ENCODE measurements at places on chromosomes 16 and 17.

GRCh38 chr17:76943202-76943601 is 75.0 kb downstream of the MGAT5B start:
- DNase-seq, result no peak

DNA sequence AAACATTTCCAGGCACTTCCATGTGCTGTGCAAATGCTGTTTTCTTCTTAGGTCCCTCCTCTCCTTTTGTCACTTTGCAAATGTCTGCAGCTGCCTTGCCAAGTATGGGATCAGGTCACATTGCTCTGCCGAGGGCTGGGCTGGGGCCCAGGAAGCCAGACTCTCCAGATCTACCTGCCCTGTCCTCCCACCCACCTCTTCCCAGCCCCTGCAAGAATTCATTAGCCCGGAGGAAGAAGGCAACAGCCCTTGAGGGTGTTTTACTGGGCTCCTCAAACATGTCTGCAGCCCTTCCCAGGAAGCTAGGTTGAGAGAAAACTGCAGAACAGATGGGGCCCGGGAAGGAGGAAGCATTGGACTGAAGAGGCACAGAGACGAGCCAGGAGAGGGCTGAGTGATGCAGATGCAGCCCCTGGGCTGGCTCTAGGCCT is 47.1 kb downstream of the WSB1 start:
- no peak for DNase-seq

- DNase-seq, result no peak
These were observed 160.7 kb downstream of the RGS9 start for GRCh38 chr17:65297916-65298315.

- DNase-seq, result peak; percentile 48
These were observed 348.7 kb upstream of the TNRC6C start for GRCh38 chr17:77609553-77610517.

- no peak for DNase-seq
These were observed 1.9 kb upstream of the DNASE1 start for GRCh38 chr16:3652373-3653195.

GRCh38 chr16:85398050-85398451 is 215.1 kb upstream of the GSE1 start:
- DNase-seq, result no peak

DNA sequence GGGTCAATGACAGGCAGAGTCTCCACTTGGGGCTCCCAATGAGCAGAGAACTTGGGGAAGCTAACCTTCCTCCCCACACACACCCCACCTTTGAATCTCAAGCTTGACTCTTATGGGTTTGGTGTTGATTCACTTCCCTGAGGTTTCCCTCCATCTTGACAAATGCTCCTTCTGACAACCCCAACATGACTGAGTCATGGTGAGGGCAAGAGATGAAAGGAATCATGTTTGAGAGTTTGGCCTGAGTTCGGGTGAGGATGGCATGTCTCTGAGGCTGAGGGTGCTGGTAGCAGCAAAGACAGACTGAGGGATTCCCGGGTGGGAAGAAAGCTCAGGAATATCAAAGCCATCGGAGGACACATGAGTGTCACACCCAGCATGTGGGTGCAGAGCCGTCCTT is 18.7 kb downstream of the KRT9 start:
- DNase-seq, result no peak

GRCh38 chr17:65346166-65346565 is 209.0 kb downstream of the RGS9 start:
- DNase-seq, result no peak

- DNase-seq, result no peak
These were observed 410.7 kb downstream of the TMEM114 start for GRCh38 chr16:8179615-8180014.

Measured in right renal pelvis (tissue), 4 donors.